Kidney (tissue), 22 donors: ENCODE measurements at places on chromosomes 13 and 19.

- no peak overlapping the region for H3K27ac ChIP-seq
- H3K36me3 ChIP-seq: no peaks in the 10 kb centered on the region
- no peak for DNase-seq
- no peaks in the 10 kb centered on the region for H3K27me3 ChIP-seq
- H3K4me3 ChIP-seq: no peak overlapping the region
Observed at GRCh38 chr13:27774651-27775050, 17.6 kb upstream of the GSX1 start.

- H3K4me3 ChIP-seq: no peak within 1 kb of the TSS
- H3K27me3 ChIP-seq: no peaks in the 10 kb centered on the region
- no peaks in the 10 kb centered on the region for H3K4me1 ChIP-seq
- H3K27ac ChIP-seq: no peak within 1 kb of the TSS
- peaks cover 6% of the 10 kb centered on the region for H3K36me3 ChIP-seq
Observed at GRCh38 chr19:12751635-12752034, at the start of gene BEST2. Gene BEST2 (plus strand): TSS chr19:12751791. CDS start chr19:12752593, 802 bp downstream.

GRCh38 chr19:19137556-19138108, 646 bp downstream of the TMEM161A start:
- DNase-seq: no peak
- peak overlapping the region; percentile 87 for H3K4me3 ChIP-seq
- no peaks in the 10 kb centered on the region for H3K36me3 ChIP-seq
- peak overlapping the region; percentile 72 for H3K27ac ChIP-seq
- peaks cover 7% of the 10 kb centered on the region for H3K4me1 ChIP-seq
- H3K27me3 ChIP-seq: no peaks in the 10 kb centered on the region

DNA sequence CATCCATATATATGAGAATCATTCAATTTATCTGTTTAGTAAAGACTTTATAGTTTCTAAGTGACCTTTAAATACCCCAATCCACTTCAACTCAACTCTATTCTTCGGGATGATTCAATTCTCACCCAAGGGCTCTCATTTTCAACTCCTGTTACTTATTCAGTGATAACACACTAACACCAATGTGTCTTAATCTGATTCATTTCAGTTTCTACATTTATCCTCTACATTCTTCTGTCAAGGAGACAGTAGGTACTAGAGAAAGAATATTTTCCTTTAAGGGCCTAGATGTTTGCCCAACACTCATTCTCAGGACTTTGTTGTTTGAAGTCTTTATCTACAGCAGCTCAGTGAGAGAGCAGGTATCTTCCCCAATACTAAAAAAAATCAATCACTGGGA, 7.1 kb downstream of the ARGLU1 start:
- H3K36me3 ChIP-seq: peaks cover 26% of the 10 kb centered on the region
- H3K4me3 ChIP-seq: no peak overlapping the region
- H3K27ac ChIP-seq: no peak overlapping the region
- no peak for DNase-seq

DNA sequence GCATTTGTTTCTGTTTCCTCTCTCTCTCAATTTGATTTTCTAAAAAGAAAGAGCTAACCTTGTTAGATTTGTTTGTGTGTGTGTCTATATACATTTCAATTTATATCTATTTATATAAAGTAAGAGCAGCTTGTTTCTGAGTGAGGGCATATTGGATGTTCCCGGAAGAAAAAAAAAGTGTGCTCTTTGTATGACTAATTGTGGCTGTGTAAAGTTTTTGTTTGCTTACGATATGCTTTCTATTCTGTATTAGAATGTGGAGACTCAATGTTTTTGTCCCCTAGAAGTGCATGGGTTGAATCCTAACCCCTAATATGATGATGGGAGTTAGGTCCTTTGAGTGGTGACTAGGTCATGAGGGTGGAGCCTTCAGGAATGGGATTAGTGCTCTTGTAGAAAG, 66.6 kb upstream of the C1QTNF9B start:
- H3K4me1 ChIP-seq: no peaks in the 10 kb centered on the region
- DNase-seq: no peak
- no peak overlapping the region for H3K27ac ChIP-seq
- H3K27me3 ChIP-seq: no peaks in the 10 kb centered on the region
- no peaks in the 10 kb centered on the region for H3K36me3 ChIP-seq

DNA sequence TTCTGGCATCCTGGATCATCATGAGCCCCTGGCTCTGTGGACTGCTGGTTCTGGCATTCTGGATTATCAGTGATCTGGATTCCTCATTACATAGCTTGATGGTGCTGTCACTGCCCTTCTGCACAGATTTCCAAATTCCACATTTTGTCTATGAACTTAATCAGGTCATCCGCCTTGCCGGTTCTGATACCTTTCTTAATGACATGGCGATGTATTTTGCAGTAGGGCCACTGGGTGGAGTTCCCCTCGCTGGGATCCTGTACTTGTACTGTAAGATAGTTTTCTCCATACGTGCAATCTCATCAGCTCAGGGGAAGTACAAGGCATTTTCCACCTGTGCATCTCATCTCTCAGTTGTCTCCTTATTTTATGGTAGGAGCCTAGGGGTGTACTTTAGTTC, 24.4 kb upstream of the OR7C2 start:
- H3K27me3 ChIP-seq: no peaks in the 10 kb centered on the region
- no peak overlapping the region for H3K27ac ChIP-seq
- H3K36me3 ChIP-seq: no peaks in the 10 kb centered on the region

DNA sequence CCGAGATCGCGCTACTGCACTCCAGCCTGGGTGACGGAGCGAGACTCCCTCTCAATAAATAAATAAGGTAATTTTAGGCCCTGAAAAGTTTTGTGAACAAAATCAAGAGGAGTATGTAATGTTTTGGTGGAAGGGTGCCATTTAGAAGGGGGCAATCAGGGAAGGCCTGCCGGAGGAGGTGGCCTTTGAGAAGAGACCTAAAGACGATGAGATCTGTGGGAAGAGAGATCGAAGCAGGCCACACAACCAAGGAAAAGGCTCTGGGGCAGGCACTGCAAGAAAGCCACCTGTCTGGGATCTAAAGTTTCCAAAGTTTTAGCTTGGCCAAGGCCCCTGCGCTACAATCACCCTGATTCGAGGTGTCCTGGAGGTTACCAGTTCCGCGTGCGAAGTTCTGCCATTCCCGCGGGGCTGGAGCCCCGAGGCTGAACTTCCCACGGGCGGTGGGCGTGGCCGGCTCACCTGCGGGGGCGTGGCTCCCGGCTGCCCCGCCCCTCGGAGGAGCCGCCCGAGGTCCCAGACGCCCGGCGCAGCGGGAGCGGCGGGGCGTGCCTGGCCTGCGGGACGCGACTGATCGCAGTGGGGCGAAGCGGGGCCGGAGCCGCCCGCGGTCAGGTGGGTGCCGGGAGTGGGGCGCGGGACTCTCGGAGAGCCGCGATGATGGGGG, at the start of gene KLC3:
Gene KLC3 (plus strand): TSS at position 519 of the 667 bp plus-strand sequence. CDS start 4,792 bp downstream, outside the sequence.
- peaks cover 5% of the 10 kb centered on the region for H3K27me3 ChIP-seq
- H3K36me3 ChIP-seq: no peaks in the 10 kb centered on the region
- peak; percentile 71 for DNase-seq
- no peaks in the 10 kb centered on the region for H3K4me1 ChIP-seq
- no peak within 1 kb of the TSS for H3K27ac ChIP-seq
- peak within 1 kb of the TSS; percentile 32 for H3K4me3 ChIP-seq

GRCh38 chr13:20840568-20840967, 62.0 kb downstream of the XPO4 start:
- H3K27ac ChIP-seq: no peak overlapping the region
- no peak overlapping the region for H3K4me3 ChIP-seq
- H3K27me3 ChIP-seq: no peaks in the 10 kb centered on the region
- peaks cover 23% of the 10 kb centered on the region for H3K36me3 ChIP-seq
- no peak for DNase-seq

GRCh38 chr13:48561466-48562235, 28.8 kb upstream of the RCBTB2 start:
- H3K27ac ChIP-seq: no peak overlapping the region
- H3K27me3 ChIP-seq: no peaks in the 10 kb centered on the region
- no peak for DNase-seq
- no peaks in the 10 kb centered on the region for H3K4me1 ChIP-seq

GRCh38 chr13:92164822-92165221, 766.4 kb downstream of the GPC5 start:
- no peaks in the 10 kb centered on the region for H3K27me3 ChIP-seq
- no peaks in the 10 kb centered on the region for H3K4me1 ChIP-seq

GRCh38 chr19:23070353-23071146, 46.3 kb upstream of the ZNF730 start:
- no peaks in the 10 kb centered on the region for H3K4me1 ChIP-seq
- H3K27ac ChIP-seq: no peak overlapping the region
- no peaks in the 10 kb centered on the region for H3K36me3 ChIP-seq
- H3K27me3 ChIP-seq: no peaks in the 10 kb centered on the region

- no peak for DNase-seq
- H3K27ac ChIP-seq: no peak overlapping the region
- H3K4me1 ChIP-seq: no peaks in the 10 kb centered on the region
- no peaks in the 10 kb centered on the region for H3K36me3 ChIP-seq
- no peak overlapping the region for H3K4me3 ChIP-seq
- H3K27me3 ChIP-seq: no peaks in the 10 kb centered on the region
Observed at GRCh38 chr19:54561840-54562239, 11.8 kb upstream of the LILRA2 start.

- DNase-seq: peak; percentile 91
- no peaks in the 10 kb centered on the region for H3K36me3 ChIP-seq
- H3K4me1 ChIP-seq: no peaks in the 10 kb centered on the region
- peak within 1 kb of the TSS; percentile 79 for H3K27ac ChIP-seq
- no peaks in the 10 kb centered on the region for H3K27me3 ChIP-seq
Observed at GRCh38 chr13:43023289-43023963, at the start of gene DNAJC15. Gene DNAJC15 (plus strand): TSS chr13:43023586. CDS start chr13:43023627, 41 bp downstream.
